T-helper 17 cell (primary cell): ENCODE measurements at places on chromosomes 12 and 14.

DNA sequence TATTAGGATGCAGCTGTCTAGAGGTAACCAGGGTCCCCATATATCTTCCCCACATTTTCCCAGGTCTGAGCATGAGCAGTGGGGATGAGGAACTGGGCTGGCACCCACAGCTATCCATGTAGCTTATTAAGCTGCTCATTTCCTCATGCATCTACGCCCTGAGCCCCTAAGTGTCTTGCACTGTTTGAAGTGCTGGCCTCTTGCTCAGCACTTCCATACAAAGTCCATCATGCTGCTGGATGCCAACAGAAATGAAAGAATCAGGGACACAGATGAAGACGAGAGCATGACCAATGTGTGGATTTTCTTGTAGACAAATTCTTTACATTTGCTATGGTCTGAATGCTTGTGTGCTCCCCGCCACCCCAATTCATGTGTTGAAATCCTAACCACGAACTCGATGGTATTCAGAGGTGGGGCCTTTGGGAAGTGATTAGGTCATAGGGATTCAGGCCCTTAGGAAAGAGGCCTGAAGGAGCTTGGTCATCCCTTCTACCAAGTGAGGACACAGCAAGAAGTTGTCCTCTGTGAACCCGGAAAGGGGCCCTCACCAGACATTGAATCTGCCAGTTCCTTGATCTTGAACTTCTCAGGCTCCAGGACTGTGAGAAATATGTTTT, 54.5 kb downstream of the C12orf75 start:
- DNase-seq: no peak
- H3K4me1 ChIP-seq: peaks cover 4% of the 10 kb centered on the region
- no peaks in the 10 kb centered on the region for H3K36me3 ChIP-seq
- H3K27me3 ChIP-seq: no peaks in the 10 kb centered on the region
- no peak overlapping the region for H3K27ac ChIP-seq
- no peak overlapping the region for H3K4me3 ChIP-seq

DNA sequence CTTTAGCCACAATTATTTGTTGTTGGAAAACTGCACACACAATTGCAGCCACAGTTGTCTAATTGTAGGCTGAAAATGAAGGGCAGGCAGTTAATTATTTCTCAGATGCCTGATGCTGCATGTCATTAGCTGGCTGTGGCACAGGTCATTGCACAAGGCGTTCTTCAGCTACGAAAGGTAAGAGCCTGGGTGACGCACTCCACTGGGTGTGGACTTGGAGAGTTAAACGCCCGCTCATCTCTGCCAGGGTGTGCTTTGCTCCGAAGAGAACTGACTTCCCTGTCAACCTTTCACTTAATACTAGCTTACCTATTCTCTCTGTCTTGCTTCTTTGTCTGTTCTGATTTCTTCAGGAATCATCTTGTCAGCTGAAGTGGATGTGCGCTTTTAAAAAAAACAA, 91.4 kb upstream of the CPM start:
- no peaks in the 10 kb centered on the region for H3K4me1 ChIP-seq
- H3K36me3 ChIP-seq: no peaks in the 10 kb centered on the region

DNA sequence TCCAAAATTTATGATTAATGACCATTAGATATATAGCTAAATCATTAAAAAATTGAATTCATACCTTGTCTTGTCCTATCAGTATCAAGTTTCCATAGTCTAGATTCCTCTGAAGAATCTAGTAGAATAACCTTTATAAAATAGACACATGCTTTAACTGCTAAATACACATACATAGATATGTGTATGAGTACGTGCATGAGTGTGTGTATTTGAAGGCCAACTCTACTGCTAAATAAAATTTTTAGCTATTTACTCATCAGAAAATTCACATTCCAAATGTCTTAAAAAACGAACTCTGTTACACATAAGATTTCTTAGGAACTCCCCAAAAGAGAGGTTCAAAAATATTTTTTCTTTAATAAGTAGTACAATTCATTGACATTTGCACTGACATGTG, 233.0 kb downstream of the SSPN start:
- no peak overlapping the region for H3K4me3 ChIP-seq
- H3K4me1 ChIP-seq: no peaks in the 10 kb centered on the region
- H3K27ac ChIP-seq: no peak overlapping the region
- peaks cover 5% of the 10 kb centered on the region for H3K36me3 ChIP-seq

DNA sequence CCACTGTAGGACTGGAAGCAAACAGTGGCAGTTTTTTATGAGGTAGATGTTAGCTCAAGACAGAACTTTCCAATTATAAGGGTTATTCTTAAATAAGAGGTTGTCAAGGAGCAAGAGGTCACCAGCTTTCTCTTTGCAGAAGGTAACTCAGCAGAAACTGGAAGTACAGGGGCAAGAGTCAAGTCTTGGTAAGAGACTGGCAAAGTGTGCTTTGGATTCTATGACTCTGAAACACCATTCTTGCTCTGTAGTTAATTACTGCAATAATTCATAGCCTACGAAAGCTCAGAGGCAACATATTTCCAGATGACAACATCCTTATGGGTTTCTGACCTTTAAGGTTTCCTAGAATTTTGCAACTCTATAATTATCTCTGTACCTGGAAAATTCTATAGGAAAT, 51.3 kb downstream of the RMST start:
- H3K4me3 ChIP-seq: no peak overlapping the region
- no peaks in the 10 kb centered on the region for H3K4me1 ChIP-seq
- DNase-seq: no peak
- no peak overlapping the region for H3K27ac ChIP-seq

- H3K4me1 ChIP-seq: no peaks in the 10 kb centered on the region
- no peak overlapping the region for H3K4me3 ChIP-seq
- H3K27ac ChIP-seq: no peak overlapping the region
- H3K27me3 ChIP-seq: no peaks in the 10 kb centered on the region
- no peak for DNase-seq
- H3K36me3 ChIP-seq: no peaks in the 10 kb centered on the region
Measured at GRCh38 chr14:79680087-79680486, 531.2 kb downstream of the DIO2 start.

GRCh38 chr12:91818227-91819131, 327.2 kb downstream of the BTG1 start:
- no peak overlapping the region for H3K4me3 ChIP-seq
- peaks cover 3% of the 10 kb centered on the region for H3K36me3 ChIP-seq
- DNase-seq: no peak
- peaks cover 2% of the 10 kb centered on the region for H3K4me1 ChIP-seq

DNA sequence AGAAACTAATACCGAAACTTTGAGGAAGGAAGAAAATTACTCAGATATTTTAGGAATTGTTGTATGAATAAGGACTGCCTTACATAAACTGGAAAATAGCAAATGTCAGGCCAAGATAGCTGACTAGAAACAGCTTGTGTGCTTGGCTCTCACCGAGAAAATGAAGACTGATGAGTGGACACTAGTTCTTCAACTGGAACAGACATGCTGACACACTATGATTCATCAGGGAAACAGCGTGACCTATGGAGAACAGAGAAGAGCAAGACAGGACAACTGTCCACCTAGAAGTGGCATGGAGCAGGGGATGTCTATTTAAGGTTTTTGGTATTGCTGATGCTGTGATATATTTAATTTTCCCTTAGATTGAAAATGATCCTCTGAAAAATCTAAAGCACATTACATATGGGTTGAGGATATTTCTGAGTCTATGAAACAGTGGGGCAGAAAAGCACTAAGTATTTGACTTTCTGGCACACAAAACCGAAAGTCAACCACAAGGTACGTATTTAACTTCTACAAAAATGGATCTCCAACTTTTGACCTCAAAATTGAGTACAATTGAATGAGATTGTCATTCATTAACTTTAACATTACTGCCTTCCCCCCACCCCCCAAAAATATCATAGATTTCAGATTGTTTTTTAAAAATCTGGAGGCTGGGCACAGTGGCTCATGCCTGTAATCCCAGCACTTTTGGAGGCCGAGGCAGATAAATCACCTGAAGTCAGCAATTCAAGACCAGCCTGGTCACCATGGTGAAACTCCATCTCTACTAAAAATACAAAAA, 863.2 kb downstream of the LRFN5 start:
- H3K36me3 ChIP-seq: no peaks in the 10 kb centered on the region
- H3K27me3 ChIP-seq: no peaks in the 10 kb centered on the region
- DNase-seq: no peak
- H3K27ac ChIP-seq: no peak overlapping the region

- no peak overlapping the region for H3K27ac ChIP-seq
- DNase-seq: no peak
- no peaks in the 10 kb centered on the region for H3K4me1 ChIP-seq
- no peaks in the 10 kb centered on the region for H3K36me3 ChIP-seq
- peaks cover 44% of the 10 kb centered on the region for H3K27me3 ChIP-seq
Measured at GRCh38 chr12:62859321-62859737, 75.6 kb downstream of the PPM1H start.

DNA sequence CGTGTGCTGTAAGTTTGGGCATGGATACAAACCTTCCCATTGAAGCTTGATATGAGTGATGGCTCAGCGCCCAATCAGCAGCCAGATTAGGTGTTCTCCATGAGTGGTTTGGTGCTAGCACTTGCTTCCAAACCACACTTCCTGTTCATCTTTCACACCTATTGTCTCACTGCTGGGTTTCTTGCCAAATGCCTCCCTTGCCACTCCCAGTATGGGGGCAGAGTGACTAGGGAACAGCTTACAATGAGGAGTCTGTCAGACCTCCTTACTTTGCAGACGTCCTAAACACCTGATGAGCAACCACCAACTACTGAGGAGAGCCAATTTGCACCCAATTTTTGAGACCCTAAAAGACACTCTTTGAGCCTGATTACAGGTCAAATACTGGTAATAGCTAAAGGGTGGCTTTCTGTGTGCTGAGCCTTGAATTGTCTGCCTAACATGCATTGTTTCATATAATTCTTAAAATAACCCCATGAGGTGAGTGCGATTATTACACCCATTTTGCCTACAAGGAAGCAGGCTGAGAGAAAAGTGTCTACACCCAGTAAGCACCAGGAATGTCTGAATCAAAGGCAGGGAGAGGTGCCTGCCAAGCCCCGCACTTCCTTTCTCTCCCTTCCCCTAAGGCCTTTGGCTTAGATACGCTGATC, 48.4 kb upstream of the FOS start:
- H3K4me1 ChIP-seq: peaks cover 39% of the 10 kb centered on the region
- DNase-seq: no peak
- H3K4me3 ChIP-seq: peak overlapping the region; percentile 74
- no peaks in the 10 kb centered on the region for H3K27me3 ChIP-seq
- peak overlapping the region; percentile 89 for H3K27ac ChIP-seq
- H3K36me3 ChIP-seq: no peaks in the 10 kb centered on the region

DNA sequence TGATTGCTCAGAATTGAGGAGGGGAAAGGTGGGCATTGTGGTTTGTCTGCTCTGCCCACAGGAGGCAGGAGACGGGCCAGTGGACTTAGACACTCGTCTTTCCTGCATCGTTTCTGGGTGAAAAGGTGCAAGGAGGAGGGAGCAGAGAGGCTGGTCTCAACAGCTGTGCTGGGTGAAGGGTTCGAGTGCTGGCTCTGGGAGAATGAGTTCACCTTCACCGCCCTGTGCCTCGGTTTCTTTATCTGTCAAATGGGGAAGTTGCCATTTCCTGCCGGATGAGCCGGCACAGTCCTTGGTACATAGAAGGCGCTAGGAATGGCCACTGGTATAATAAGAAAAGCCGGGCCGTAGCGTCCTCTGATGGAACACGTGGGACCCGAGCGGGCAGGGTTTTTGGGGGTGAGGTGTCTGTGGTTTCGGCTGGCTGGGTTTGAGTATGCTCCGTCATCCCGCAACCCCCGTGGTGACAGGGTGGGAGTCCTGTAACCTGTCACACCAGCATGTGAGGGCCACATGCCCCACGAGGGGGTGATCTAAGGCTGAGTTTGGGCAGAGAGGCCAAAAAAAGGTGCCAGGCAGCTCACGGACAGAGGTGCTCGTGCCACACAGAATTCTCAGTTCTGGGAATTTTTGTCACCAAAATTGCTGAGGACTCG, 7.3 kb downstream of the BCL7A start:
- no peak for DNase-seq
- no peak overlapping the region for H3K4me3 ChIP-seq

DNA sequence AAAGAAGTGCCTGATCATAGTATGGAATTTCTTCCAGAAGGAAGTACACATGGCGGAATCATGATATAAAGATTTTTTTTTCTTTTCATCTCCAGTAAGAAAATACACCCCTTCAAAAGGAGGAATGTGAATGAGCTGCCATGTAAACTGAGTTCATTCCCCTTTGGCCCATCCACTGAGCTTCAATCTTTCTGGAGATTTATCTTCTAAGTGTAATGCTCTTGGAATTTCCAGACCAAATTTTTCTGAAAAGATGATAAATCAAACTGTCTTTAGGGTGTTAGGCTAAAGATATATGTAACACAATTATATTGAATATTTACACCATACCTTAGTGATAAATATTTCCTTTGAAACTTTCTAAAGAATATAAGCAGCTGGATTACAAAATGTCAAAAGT, 5.2 kb downstream of the DCN start:
- H3K4me1 ChIP-seq: peaks cover 4% of the 10 kb centered on the region
- H3K27me3 ChIP-seq: peaks cover 6% of the 10 kb centered on the region
- H3K4me3 ChIP-seq: no peak overlapping the region
- H3K27ac ChIP-seq: no peak overlapping the region
- no peak for DNase-seq

GRCh38 chr12:33560653-33561208, 121.1 kb upstream of the SYT10 start:
- H3K27ac ChIP-seq: no peak overlapping the region
- no peak overlapping the region for H3K4me3 ChIP-seq
- no peaks in the 10 kb centered on the region for H3K36me3 ChIP-seq
- H3K4me1 ChIP-seq: no peaks in the 10 kb centered on the region
- H3K27me3 ChIP-seq: no peaks in the 10 kb centered on the region

DNA sequence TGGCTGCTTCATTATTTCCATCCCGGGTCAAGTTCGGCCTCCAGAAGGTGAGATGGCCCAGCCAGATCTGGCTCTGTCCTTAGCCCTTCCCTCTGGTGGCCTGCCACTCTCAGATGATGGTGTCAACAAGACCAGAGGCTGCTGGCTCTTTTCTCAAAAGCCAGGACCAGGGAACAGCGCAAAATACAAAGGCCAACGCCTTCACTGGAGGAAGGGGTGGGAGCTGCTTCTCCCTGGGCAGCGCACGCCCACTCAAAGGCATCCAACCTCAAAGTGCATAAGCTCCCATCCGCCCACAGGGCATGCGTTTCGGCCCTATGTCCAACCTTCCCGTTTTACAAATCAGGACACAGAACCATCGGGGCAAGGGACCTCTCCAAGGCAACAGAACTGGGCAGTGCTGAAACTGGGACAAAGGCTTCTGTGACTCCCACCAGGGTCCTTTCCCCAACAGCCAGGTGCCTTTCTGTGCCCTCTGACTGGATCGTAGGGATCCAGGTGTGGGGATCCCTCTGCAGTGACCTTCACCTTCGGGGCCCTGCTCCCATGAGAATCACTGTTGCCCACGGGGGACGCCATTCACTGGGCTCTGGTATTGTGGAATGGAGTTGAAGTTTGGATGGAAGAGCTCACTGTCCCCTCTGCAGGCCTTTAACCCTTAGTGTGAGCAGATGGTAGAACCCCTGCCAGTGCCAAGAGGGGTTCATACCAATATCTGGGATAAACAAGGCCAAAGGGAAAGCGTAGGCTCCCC, 76.8 kb downstream of the NINJ2 start:
- no peaks in the 10 kb centered on the region for H3K27me3 ChIP-seq
- no peak overlapping the region for H3K4me3 ChIP-seq
- H3K36me3 ChIP-seq: no peaks in the 10 kb centered on the region
- H3K4me1 ChIP-seq: peaks cover 4% of the 10 kb centered on the region
- no peak for DNase-seq
